ENCODE measurements at places on chromosomes 1 and 21.

DNA sequence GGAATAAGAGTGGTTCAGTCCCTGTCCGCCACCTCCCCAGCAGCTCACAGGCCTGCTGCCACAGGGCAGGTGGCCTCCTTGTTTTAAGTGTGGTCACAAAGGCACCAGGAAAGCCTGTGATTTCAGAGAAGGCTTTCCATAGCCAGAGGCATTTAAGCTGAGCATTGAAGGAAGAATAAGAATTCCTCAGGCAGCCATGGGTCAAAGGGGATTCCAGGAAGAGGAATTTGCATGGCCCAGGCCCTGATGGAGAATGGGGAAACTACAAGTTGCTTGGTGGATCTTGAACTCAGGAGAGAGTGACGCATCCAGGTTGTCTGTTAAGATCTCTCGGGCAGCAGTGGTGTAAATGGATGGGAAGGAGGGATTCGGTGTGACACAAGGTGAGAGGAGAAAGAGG is 66.7 kb downstream of the KLHDC7A start:
- DNase-seq, result no peak

DNA sequence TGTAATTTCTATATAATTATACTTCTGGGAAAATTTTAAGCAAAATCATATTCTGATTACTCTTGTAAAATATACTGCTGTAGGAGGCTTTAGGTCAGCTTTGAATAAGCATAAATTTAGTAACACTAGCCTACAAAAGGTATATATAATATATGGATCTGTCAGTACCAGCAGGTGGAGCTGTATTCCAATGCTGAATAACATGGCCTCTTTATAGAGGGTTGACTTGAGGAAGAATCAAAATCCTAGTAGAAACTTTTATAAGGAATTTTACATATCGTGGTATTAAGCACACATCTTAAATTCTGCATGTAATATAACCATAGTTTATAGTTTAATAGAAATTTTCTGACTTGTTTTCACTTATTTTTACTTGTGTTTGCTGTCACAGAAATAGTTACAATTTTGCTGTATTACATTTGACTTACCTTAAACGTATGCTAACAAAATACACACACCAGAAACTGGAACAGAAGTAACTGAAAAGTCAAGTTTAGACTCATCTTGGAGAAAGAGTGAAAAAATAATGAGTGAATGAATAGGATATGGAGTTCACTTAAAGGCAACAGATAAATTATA is 79.3 kb downstream of the HMCN1 start:
- DNase-seq, result peak; percentile 79

- DNase-seq, result no peak
Observed at GRCh38 chr1:214438075-214438474, 113.3 kb downstream of the PTPN14 start.

DNA sequence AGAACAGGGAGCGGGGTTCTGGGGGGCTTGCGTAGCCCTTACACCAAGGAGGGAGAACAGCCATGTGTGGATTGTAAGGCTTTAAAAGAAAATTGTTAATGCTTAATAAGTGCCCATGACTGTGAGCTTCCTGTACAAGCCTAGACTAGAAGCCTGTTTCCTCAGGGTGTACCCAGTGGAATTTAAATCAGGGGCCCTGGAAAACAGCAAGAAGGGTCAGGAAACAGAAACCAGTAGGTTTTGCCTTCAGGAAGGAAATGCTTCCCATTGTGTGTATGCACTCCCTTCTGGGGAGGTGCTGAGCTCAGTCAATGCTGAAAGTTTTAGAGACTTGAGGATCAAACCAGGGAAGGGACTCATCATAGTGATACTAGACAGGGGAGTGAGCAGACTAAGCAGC is 12.7 kb downstream of the UTP11 start:
- DNase-seq, result no peak

GRCh38 chr1:207205614-207206061 is 101.6 kb downstream of the C4BPA start:
- DNase-seq, result no peak

DNA sequence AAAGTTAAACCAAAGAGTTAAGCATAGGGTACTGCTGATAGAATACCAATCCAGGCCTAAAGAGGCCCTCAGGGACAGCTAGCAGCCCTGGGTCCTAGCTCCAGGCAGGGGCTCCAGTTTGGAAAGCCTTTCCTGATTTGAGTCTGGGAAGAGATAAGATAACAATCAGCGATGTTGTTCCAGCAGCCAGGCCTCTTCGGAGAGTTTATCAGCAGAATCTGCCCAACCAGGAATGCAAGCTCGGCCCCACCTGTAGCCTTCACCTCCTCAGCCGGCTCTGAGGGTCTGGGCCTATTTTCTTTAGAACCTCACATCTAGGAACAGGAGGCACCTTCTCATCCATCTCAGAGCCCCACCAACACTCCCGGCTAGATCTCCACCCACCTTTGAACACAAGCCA is 42.6 kb downstream of the PLEKHA6 start:
- no peak for DNase-seq

GRCh38 chr1:219544163-219544846 is 68.6 kb downstream of the ZC3H11B start:
- DNase-seq, result no peak

DNA sequence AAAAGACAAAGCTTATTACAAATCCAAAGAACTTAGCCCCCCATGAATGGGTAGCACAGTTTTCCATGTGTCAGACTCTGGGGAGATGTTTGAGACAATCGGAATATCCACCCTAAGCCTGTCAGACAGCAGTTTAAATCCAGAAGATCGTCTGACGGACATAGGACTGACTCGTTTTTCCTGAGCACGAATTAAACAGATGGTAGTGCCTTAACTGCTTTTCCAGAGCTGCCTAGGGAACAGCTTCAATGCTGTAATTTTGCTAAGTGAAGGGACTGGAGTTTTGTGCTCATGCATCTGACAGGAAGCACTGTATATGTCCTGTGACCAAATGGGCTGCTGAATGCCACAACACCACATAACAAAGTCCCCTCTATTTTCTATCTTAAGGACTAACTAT is 48.6 kb downstream of the PCNX2 start:
- DNase-seq, result no peak

- peak; percentile 63 for DNase-seq
Observed at GRCh38 chr1:68346188-68346808, 103.5 kb downstream of the RPE65 start.

GRCh38 chr21:20351138-20351537 is 647.1 kb upstream of the NCAM2 start:
- no peak for DNase-seq

- DNase-seq, result no peak
Observed at GRCh38 chr1:226902601-226903000, 32.2 kb downstream of the PSEN2 start.

GRCh38 chr1:74522148-74522547 is 9.7 kb upstream of the LRRC53 start:
- no peak for DNase-seq

- DNase-seq, result no peak
Observed at GRCh38 chr1:238487931-238488330, 597.2 kb upstream of the ZP4 start.

DNA sequence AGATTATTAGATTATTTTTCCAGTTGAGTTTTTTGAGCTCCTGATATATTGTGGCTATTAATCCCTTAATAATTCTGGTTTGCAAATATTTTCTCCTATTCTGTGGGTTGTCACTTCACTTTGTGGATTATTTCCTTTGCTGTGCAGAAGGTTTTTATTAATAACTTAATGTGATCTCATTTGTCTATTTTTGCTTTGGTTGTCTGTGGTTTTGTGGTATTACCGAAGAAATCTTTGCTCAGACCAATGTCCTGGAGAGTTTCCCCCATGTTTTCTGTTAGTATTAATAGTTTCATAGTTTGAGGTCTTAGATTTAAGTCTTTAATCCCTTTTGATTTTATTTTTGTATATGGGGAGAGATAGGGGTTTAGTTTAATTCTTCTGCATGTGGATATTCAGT is 7.1 kb upstream of the TBX19 start:
- DNase-seq, result peak; percentile 9

GRCh38 chr21:34843562-34843961 is 174.8 kb downstream of the CLIC6 start:
- no peak for DNase-seq

DNA sequence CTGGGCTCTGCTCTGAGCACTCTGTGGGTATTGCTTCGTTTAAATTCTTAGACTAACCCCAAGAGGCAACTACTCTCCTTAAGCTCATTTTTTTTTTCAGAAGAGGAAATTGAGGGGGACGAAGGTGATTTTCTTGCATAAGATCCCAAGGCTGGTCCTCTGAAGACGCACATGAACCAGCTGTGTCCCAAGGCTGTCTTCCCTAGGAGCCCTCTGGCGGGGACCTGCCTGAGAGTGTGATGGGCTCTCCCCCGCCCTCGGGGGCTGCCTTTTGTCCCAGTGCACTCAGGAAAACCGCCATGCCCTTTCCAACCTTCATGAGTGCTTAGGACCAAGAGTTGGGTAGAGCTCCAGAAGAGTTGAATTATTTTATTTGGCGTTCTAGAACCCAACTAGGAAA is 21.7 kb downstream of the UMODL1 start:
- no peak for DNase-seq

DNA sequence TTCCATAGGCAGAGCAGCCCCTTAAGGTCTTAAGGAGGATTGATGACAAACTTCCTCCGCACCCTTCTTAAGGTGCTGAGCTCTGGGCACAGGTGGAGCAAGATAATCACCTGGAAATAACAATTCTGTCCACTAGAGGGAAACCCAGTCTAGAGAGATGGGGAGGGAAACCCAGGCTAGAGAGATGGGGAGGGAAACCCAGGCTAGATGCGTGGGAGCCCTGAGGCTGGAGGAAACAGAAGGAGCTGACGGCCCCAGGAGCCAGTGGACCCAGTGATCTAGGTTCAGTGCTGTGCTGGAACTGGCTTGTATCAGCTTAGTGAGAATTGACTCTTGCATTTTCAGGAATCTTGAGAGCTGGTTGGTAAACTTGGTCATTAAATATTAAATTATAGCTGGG is 17.8 kb upstream of the MYCL start:
- DNase-seq, result peak; percentile 67

GRCh38 chr21:44792702-44793591 is 8.7 kb downstream of the UBE2G2 start:
- peak; percentile 66 for DNase-seq

GRCh38 chr1:56064705-56065104 is 514.7 kb downstream of the PLPP3 start:
- peak; percentile 58 for DNase-seq

DNA sequence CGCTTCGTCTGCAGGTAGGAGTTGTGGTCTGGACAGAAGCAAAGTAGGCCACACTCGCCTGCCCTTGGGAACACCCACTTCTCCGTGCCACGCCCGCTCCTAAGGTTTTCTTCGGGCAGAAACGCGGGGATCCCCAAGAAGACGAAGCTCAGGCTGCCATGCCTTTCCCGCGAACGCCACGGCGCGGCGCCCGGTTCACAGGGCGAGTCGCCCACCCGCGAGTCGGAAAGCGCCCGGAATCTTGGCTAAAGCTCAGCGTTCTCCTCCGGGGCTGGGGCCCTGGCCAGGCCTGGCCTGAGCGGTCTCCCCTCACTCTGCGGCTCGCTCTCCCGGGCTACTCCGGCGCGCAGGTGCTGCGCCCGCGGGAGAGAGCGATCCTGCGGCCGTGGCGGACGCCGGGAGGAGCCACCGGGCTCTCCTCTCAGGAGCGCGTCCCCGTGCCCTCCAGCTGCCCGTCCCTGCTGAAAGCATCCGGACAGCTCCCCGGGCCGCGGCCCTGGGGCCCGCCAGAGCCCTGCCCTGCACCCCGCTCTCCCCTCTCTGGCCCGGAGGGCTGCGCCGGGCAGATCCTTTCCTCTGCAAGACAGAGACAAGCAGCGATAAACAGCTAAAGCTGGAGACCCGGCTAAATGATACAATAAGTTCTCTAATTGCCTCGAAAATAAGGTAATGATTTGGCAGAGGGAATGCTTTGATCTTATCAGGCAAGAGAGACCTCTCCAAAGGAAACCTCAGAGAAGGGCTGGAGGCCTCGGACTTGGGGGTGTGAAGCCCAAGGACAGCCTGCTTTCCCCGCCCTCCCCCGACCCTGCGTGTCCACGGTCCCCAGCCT is 6.7 kb upstream of the WNT2B start:
- DNase-seq, result peak; percentile 67

- no peak for DNase-seq
Observed at GRCh38 chr1:38444770-38445442, 398.3 kb upstream of the POU3F1 start.

- peak; percentile 74 for DNase-seq
Observed at GRCh38 chr1:226903819-226904716, 33.7 kb downstream of the PSEN2 start.

DNA sequence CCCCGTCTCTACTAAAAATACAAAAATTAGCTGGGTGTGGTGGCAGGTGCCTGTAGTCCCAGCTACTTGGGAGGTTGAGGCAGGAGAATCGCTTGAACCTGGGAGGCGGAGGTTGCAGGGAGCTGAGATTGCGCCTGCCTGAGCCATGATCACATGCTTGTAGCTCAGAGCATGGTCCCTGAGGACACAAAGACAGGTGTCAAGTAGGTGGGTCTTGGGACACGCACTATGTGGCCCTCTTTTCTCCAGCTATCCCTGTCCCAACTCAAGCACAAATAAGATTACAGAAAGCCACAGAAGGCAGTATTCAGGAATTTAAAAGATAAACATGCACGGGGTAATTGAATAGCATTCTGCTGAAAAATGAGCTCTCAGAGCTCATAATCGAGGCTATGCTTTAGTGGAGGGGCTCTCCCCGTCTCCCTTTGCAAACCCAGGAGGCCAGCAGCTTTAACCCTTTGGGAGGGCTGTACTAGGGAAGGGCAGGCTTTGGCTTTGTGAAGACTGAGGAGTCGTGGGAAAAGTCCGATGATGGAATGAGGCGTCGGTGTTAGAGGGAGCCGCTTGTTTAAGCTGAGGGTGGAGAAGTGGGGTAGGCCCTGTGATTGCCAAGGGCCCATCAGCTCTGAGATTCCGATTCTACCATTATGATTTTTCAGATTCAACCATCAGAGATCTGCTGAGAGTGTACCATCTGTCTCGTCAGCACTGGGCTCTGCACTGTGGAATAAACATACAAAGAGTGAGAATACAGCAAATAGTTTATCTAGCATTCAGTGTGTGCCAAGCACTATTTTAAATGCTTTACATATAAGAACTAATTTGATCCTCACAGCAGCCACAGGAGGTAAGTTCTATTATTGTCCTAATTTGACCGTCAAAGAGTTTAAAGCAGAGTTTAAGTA is 59.7 kb upstream of the CD34 start:
- DNase-seq, result no peak

DNA sequence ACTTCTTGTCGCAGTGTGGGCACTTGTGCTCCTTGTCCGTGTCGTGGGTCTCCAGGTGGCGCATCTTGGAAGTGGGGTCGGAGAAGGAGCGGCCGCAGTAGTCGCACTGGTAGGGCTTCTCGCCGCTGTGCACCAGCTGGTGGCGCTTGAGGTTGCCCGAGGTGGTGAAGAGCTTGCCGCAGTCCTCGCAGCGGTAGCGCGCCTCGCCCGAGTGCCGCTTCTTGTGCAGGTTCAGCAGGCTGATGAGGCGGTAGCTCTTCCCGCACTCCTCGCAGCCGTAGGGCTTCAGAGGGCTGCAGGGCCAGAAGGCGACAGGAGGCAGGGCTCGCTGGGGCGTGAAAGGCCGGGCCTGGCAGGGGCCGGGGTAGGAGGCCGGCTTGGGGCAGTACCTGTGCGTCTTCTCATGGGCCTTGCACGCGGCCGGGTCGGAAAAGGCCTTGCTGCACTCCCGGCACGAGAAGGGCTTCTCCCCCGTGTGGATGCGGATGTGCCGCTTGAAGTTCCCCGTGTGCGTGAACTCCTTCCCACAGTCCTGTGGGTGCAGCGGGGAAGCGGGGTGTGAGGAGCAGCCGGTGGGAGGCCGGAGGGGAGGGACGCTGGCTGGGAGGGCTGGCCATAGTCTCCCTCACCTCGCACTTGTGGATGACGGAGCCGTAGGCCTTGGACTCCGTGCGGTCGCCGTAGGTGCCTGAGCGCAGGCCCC is 31.4 kb downstream of the ZBTB17 start:
- no peak for DNase-seq
